AG04450 (cell line): ENCODE measurements at places on chromosomes 4 and X. TPM values are rescaled to one million over a fixed set of nuclear protein-coding genes. Genes with fewer than 3 reads are reported as not detected.

- no peak for DNase-seq
These were observed 823 bp upstream of the MAN2B2 start for GRCh38 chr4:6573986-6574746.

DNA sequence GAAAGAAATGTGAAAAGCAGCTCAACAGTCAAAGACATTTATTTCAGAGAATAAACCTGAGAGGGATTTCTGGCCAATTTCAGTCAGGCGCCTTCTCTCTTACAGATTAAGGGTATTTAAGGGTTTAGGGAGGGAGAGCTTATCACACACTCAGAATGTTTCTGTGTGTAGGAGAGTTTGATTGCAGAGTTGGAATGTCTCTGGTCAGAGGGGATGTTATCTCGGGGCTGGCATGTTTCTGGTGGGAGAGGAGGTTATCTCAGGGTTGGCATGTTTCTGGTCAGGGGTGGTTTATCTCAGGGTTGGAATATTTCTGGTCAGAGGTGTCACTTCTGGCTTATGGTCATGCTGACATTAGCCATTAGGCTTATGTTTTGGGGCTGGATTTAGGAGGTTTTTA, 1920.5 kb upstream of the PCDH7 start:
- no peak for DNase-seq

DNA sequence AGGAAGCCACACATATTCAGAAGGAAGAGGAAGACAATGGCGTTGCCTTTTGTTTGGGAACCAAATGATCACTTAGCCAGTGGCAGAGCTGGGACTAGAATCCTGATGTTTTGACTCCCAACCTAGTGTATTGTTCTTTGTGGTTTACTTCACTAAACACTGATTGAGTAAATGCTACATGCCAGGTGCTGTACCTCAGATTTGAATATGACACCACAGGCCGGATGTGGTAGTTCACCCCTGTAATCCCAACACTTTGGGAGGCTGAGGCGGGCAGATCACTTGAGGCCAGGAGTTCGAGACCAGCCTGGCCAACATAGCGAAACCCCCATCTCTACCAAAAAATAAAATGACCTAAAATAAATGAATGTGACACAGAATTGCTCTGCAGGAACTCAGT, 8.4 kb downstream of the NDUFA1 start:
- no peak for DNase-seq

GRCh38 chrX:110561034-110561433, 202.4 kb downstream of the RTL9 start:
- DNase-seq = no peak

- DNase-seq = no peak
These were observed 412.0 kb upstream of the NR3C2 start for GRCh38 chr4:148854203-148854602.

DNA sequence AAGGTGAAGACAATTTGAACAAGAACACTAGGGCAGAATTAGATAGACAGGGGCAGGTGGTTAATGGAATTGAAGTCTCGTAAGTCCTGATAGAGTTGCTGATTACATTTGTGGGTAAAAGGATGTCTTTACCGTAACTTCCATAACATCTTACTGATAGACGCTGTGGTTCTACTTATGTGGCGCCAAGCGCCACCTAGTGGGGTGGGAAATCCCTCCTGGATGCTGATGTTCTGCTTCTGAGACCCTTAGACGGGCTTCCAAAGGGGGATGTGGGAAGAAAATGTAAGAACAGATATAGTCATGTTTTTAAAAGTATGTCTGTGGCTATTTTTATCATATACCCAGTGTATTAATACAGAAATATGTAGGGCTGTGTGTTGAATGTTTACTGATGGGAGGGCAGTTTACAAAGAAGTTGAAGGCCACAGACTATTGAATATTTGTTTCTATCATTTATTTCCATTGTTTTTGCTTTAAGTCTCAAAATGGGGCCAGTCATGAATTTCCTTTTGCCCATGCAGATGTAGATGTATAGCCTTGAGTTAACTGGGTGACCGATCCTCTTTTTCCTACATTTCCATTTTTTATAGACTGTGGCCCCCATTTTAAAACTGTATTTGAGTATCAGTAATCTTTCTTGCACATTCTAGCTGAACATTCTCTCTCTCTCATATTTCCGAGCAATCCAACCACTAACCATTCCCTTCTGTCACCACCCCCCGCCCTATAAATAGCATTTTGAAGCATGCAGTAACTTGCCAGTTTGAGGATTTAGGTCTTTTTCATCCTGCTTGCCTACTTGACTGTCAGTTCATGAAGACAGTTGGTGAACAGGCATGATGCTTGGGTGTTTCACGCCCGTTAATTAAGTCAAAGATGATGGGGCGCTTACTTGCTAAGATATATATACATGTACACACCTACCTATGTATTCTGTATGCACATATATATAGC, 12.1 kb upstream of the TLR8 start:
- DNase-seq = peak; percentile 1

Gene ZMAT1
- not detected in 2 replicates for polyA plus RNA-seq

Gene FGFR3
- 0.06 and 0.21 TPM in 2 replicates for polyA plus RNA-seq

Gene DNAAF6
- not detected in 2 replicates for polyA plus RNA-seq

Gene PDCL2
- polyA plus RNA-seq = not detected in 2 replicates
